ENCODE measurements at places on chromosomes 5 and 9. TPM values are rescaled to one million over a fixed set of nuclear protein-coding genes. Genes with fewer than 3 reads are reported as not detected.

FGFR4 gene
- 0.92 TPM for total RNA-seq

DNA sequence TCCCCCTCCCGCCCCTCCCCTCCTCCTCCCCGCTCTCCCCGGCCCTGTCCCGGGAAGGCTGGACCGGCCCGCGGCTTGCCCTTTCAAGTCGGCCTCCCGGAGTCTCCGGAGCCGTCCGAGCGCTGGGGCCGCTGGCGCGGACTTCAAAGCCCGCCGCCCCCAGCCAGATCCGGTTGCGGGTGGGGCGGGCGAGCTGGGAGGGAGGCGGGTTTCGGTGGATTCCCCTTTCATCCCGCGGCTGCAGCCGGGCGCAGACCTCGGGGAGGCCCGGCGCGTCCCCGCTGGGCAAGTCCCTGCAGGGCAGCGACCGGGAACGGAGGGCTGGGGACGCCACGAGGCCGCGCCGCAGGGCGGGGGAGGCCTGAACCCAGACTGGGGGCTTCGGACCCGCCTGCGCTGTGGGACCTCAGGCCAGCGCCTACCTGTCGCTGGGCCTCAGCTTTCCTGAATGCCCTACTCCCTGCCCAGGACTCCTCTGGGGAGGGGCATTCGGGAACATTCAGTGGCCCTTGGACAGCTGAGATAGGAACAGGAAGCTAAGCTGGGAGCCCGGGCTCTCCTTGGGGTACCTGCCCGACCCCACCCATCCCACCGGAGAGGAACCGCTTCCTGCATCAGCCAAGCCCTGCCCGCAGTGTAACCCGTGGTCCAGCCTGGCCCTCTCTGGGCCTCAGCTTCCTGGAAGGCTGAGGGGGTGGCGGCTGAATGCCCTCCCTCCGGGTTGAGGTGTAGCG, 23.4 kb downstream of the C9orf50 start:
- DNase-seq = peak; percentile 78

DNA sequence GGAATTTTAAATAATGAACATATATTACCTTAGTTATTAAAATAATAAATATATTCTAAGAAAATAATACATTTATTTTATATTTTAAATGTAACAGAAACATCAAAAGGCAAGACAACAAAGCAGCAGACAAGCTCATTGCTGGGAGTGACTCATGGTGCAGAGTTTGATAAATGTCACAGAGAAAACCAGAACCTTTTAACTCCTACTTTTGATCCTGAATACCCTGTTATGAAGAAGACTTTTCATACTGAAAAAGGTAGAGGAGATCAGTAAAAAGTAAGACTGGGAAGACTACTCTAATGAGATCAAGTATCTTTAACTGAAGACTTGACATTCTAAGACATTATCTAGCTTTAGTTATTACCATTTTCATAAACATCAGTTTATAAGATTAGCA, 99.0 kb upstream of the GNA14 start:
- DNase-seq = no peak

- no peak for DNase-seq
Observed at GRCh38 chr5:34648840-34649158, 7.3 kb upstream of the RAI14 start.

GRCh38 chr9:96423322-96423984, 5.3 kb upstream of the ZNF367 start:
- no peak for DNase-seq

TARS1 gene
- 86.0 TPM for total RNA-seq

NR5A1 gene
- total RNA-seq = not detected

GRCh38 chr5:103258957-103259704, 568 bp downstream of the MACIR start:
- peak; percentile 64 for DNase-seq

GRCh38 chr5:76202182-76202581, 119.0 kb downstream of the SV2C start:
- DNase-seq = no peak

- DNase-seq = no peak
Observed at GRCh38 chr9:70403166-70403565, 11.3 kb downstream of the KLF9 start.

DNA sequence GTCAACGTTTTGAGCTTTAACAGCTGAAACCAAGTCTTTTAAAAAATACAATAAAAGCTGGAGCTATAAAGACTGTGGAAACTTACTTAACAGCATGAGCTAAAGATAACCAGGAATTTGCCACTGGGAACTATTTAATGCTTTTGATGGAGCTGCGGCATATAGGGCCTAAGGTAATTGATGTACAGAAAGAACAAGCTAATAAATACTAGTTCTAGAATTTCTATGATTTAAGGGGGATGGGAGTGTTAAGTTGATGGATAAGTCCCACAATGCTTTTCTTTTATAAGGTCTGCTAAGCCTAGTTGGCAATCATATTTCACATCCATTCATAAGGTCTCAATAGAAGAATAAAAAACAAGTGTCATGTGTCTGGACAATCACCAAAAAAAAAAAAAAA, 334.0 kb upstream of the DMAC1 start:
- DNase-seq = no peak

DNA sequence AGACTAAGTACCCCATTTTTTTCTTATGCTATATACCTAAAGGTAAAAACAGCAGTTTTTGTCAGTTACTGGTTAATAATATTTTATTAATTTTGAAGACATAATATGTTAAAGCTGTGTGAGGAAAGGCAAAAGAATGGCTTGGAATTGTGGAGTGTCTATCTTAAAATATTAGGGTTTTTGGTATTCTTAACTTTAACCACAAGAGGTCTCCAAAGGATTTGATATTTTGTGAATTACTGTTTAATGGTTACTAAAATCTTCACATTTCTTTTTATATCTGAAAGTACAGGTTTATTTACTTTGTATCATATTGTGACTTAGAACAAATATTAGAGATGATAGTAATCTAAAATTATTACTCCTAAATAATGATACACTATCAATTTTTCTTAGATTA, 32.0 kb upstream of the DHFR start:
- DNase-seq = no peak

DNA sequence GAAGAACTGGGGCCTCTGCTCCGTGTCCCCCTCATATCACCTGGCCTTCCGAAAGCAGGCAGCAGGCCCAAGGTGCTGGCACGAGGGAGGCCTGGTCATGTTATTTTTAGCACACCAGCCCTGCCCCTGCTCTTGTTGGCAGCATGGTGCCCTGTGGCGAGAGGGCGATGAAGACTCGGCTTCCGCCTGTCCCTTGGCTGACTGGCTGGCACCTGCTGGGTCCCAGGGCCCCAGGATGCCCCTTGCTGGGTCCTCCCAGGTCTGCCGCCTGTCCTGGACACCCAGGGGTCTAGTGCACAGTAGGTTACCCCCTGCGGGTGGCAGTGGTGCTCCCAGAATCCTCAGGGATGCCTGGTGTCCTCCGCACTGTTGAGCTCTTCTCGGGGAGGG, 77.0 kb downstream of the RXRA start:
- DNase-seq = peak; percentile 62

DNA sequence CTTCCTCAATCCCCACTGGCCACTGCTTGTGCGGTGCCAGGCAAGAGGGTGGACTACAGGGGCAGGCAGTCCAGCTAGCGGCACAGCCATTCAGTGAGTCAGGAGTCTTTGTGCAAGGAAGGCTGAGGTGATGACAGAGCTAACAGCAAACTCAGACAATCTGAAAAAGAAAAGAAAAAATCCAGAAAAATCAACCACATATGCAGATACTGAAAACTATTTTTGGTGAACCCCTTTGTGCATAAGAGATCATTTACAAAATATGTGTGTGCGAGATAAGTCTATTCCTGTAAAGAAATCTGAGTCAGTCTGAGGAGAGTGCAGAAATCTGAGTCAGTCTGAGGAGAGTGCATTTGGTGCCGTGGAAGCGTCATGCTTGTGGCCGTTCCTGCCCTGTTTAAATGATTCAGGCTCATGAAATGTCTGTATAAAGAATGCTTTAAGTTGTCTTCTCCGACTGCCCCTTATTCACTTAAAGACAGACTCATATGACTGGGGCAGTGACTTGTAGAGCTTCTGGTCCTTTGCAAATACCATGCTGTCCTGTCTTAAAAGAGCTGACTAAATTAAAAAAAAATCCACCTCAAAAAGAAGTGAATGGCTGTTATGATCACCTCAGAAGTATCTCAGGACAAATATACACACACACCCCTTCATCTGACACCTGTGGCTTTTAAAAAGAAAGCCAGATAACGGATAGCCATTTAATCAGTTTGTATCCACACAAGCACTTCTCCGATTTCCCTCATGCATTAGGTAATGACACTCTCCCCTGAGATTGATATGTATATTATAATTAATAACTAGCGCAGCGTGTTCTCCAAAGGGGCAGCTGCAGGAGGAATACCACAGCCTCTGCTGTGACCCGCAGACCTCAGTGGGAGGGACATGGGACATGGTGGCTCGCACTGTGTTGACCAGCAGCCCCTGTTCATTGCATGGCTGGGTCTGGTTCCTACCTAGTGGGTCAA, 47.3 kb downstream of the TRIO start:
- peak; percentile 52 for DNase-seq

GRXCR2 gene
- total RNA-seq = 1.9 TPM

- no peak for DNase-seq
Observed at GRCh38 chr9:9499546-9499945, 1113.3 kb downstream of the PTPRD start.

GRCh38 chr9:97944612-97945011, 6.6 kb upstream of the HEMGN start:
- no peak for DNase-seq

BAAT gene
- not detected for total RNA-seq

ADAMTSL1 gene
- total RNA-seq = 2.5 TPM

- no peak for DNase-seq
Observed at GRCh38 chr9:132517815-132518550, 64.4 kb upstream of the BARHL1 start.

ST8SIA4 gene
- 4.9 TPM for total RNA-seq

DNA sequence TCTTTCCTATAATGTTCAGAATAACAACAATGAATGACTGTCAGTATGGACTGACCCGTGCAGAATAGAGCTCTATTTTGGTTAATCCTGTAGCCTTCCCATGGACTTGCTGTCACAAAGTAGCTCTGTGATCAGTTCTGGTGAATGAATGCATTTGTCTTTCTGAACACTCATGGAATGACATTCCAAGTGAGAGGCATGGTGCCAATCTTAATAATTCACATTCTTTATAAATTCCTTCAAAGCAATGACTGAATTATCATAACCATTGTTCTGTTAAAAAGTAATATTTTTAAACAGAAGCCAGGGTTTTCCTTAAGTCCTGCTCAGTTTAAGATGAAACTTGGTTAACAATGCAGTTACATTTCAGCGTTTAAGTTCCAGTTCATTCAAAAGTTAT, 360.5 kb downstream of the ICE1 start:
- DNase-seq = no peak

DNA sequence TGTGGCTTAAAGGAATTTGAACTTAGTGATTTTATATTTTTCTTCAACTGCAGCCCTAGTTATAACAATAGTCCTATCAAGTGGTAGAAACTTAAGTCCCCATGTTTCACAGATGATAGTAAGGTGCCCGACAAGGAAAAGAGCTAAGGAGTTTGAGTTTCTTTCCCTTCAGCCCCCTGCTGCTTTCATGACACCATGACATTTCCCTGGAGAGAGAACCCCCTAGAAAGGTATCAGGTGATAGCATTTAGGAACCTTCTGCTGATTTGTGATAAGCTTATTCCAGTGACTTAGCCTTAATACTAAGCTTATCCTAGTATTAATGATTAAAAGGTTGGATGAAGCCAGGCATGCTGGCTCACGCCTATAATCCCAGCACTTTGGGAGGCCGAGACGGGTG, 623.8 kb upstream of the TYRP1 start:
- DNase-seq = no peak

LRRC14B gene
- total RNA-seq = 16.5 TPM

SERF1A gene
- total RNA-seq = 3.6 TPM

FRMD3 gene
- 63.6 TPM for total RNA-seq

MAMDC4 gene
- 8.4 TPM for total RNA-seq

DNA sequence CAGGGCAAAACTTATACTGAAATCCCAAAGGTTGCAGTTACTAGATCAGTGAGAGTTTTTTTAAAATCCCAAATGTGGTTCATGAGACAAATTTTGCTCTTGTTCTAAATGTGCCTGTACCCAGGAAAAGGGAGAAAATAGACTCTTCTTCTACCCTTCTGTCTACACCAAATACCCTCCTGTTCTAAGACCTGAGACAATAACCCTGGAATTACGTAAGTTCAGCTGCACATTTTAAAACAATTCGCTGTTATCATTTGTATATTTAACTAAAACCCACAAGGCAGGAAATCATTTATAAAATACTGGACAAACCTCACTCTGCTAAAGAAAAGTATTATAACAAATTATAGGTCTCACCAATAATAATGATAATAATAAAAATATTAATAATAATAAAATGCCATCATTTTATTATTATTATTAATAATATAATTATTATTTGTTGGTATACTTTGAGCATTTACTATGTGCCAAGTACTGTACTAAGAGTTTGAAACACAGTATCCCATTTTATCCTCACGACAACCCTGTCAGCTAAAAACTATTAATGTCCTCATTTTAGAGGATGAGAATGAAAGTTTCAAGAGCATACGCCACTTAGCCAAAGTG, 49.8 kb upstream of the AFAP1L1 start:
- DNase-seq = no peak

KCNV2 gene
- total RNA-seq = not detected

GRCh38 chr5:133744960-133745308, 132.6 kb upstream of the FSTL4 start:
- no peak for DNase-seq

- no peak for DNase-seq
Observed at GRCh38 chr5:93819668-93820067, 78.3 kb upstream of the POU5F2 start.

DNA sequence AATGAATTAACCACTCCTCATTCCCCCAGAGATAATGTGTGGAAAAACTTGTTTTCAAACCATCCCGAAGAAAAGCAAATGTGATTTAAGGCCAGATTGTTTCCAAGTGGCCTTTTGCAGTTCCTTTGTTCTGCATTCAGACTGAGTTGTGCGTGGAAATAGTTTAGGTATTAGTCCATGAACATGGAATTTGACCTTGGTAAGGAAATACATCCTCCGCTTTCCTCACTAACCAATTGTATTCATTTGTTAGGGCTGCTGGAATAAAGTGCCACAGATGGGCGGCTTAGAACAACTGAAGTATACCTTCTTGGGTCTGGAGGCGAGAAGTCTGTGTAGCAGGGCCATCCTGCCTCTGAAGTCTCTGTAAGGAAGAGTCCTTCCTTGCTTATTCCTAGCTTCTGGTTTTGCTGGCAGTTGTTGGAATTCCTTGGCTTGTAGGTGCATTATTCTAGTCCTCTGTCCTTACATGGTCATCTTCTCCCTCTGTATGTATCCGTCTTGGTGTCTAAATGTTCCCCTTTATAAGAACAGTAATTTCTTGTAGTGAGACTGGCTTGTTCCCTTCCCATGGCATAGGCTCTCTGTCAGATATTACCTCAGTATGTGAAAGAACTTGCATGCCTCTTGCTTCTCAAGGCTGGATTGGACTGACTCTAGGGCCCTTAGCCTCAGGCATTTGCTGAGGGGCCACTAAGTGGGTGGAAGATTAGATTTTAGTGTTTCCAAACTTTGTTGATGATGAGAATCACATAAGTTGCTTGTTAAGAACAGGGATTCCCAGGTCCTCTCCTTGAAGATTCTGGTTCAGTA, 53.9 kb downstream of the RAI14 start:
- no peak for DNase-seq

SPAG8 gene
- total RNA-seq = 1.9 TPM

C9 gene
- not detected for total RNA-seq

GRCh38 chr9:115146581-115147021, 28.6 kb upstream of the TNC start:
- no peak for DNase-seq
